ENCODE measurements at places on chromosomes 4 and X.

- no peak for DNase-seq
Observed at GRCh38 chr4:180152831-180153230, 2090.4 kb upstream of the TENM3 start.

DNA sequence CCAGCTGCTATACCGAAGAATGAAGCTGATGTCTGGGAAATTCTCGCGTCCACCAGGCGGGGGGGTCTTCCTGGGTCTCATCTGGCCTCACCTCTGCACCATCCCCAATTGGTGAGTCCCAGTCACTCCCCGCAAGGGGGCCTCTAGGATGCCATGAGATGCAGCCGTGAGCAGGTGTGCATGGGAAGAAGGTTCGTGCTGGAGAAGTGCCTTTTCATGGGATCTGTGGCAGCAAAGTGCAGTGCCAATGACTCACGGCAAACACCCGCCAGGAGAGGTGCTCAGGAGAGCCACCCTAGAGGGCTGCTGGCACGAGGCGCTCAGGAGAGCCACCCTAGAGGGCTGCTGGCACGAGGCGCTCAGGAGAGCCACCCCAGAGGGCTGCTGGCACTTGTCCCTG lies 55.1 kb downstream of the CPZ start:
- no peak for DNase-seq

- no peak for DNase-seq
Observed at GRCh38 chrX:15882704-15883539, 28.3 kb upstream of the AP1S2 start.

- no peak for DNase-seq
Observed at GRCh38 chrX:21171181-21171580, 203.0 kb upstream of the CNKSR2 start.

DNA sequence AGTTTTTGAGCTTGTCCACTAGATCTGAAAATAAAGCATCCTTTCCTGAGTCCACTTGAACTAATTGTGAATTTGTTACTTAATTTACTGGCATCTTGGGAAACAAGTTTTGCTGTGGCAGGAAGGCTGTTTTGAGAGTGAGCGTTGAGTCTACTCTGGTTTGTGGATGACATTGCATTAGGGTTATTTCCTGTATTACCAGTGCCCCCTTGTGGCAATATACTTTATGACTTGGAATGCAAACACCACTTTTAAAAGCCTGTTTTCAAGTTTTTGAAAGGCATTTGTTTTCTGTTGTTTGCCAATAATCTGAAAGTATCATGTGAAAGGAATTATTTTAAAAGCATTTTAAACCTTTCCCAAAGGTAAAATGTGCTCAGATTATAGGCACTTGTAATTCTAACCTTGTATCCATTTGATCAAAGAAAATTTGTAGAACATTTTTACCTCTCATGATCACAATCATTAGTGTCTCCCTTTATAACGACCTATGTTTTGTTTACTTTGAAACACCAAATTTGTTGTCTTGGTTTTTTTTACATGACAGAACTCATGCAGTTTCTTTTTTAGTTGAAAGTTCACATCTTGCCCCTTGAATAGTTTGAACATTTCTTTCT lies 18.0 kb upstream of the CYP2U1 start:
- peak; percentile 41 for DNase-seq

- DNase-seq, result no peak
Observed at GRCh38 chr4:25800245-25800644, 62.5 kb downstream of the SEL1L3 start.

DNA sequence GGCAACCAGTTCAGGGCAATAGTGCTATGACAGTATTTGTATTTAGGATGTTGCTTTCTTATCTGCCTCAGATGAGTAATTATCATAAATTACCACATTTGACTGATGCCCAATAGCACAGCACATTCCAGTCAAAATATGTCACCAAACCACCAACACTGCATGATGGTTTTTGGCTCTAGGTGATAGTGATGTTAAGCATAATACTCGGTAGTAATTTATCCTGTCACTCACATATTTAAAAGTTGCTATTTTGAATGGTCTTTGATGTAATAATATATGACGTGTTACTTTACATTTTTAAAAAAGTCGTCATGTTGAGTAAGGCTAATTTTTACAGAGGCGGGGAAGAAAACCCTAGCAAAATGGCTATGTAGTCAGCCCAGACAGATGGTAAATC lies 42.5 kb downstream of the UNC5C start:
- DNase-seq, result no peak

DNA sequence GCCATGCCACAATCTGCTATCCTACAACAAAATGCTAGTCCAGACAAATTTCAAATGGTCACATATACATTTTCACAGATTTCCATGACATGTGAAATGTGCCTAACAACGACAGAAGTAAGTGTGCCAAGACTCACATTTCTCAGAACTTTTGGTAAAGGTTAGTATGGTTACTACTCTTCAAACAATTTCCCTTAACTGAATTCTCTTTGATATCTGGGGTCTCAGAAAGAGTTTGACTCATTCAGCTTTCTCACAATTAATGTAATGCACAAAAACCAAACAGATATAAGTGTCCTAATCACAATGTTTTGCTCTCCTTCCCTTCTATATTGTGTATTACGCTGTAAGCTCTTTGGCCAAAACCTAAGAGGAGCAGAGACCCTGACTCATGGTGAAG lies 122.4 kb upstream of the LEF1 start:
- no peak for DNase-seq

- no peak for DNase-seq
Observed at GRCh38 chr4:100736641-100737451, 219.0 kb upstream of the EMCN start.

GRCh38 chr4:165326831-165327210 lies 648 bp upstream of the MSMO1 start:
- peak; percentile 20 for DNase-seq

GRCh38 chr4:154218051-154218450 lies 273.5 kb downstream of the DCHS2 start:
- DNase-seq, result no peak

DNA sequence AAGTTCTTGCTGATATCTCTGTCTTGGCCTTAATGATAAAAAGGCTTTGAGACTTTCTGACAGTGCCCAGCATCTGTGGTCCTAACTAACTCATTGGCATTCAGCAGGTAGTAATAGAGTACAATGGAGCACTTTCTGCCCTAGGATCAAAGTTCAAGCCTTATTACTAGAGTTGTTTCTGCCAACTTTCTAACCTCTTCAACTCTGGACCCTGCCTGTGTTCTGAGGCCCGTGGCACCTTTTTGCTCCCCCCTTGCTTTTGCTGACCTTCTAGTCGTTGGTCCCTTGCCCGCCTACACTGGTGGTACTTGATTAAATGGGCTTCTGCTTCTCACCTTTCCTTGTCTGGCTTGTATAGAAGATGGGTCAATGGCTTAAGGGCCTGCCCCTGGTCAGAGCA lies 126.3 kb downstream of the PPARGC1A start:
- DNase-seq, result no peak

- DNase-seq, result peak; percentile 15
Observed at GRCh38 chr4:59091146-59092142, 1981.3 kb upstream of the IGFBP7 start.

DNA sequence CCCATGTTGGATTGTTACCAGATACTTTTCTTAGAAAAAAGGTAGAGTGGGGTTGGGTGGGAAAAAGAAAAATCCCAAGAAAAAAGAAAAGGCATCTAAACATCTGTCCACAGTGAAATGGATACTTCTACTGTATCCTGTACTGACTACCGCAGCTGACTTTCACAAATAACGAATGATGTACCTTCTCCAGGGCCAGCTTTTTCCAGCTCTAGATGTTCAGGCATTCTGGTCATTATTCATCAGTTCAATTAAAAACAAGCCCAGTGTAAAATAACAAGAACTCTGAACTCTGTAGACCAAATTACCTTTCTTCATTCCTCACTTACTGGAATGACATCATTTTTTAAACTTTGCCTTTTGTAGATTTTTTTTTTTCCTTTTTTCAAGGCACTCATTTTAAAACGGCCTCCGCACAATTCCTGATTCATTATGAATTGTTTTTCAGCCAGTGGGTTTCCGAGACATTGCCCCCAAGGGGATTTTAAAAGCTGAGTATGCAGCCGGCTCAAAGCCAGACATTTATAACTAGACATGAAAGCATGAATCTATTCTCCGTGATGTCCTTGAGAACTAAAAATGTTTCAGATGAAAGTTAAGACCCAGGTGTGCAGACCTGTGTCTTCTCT lies 113.5 kb downstream of the PRKX start:
- no peak for DNase-seq

DNA sequence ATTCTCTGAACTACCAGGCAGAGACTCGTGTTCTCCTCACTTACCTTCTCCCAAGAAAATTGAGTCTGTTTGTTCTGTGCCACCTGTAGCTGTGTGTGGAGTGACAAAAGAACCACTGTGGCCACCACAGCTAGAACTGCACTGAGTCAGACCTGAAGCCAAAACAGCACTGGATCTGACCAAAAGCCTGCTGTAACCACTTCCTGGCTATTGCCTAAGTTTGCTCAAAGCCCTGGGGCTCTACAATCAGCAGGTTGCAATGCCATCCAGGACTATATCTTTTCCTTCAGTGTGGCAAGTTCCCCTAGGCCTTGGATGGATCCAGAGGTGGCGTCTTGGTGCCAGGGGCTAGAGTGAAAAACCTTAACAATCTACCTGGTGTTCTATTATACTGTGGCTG lies 449.1 kb downstream of the FAM133A start:
- DNase-seq, result no peak

DNA sequence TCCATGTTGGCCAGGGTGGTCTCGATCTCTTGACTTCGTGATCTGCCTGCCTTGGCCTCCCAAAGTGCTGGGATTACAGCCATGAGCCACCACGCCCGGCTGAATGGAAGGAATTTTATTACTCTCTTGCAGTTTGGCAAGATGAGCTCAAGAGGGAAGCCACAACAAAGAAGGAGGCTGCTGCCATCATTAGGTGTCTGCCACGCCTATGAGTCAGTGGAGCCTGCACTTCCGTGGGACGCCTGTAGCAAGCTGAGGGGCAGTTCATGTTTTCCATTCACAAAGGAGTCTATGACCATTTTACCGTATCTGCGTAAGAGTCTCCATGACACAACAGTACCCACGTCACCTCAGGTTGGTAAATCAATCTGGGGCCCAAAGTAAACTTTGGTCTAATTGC lies 51.2 kb upstream of the CHRNA9 start:
- no peak for DNase-seq

- DNase-seq, result no peak
Observed at GRCh38 chrX:138872537-138872936, 161.0 kb upstream of the FGF13 start.

- no peak for DNase-seq
Observed at GRCh38 chrX:68944211-68944610, 115.4 kb downstream of the EFNB1 start.

- DNase-seq, result no peak
Observed at GRCh38 chr4:168577624-168578023, 80.8 kb downstream of the PALLD start.

GRCh38 chr4:123107444-123108252 lies 185.3 kb upstream of the NUDT6 start:
- no peak for DNase-seq

DNA sequence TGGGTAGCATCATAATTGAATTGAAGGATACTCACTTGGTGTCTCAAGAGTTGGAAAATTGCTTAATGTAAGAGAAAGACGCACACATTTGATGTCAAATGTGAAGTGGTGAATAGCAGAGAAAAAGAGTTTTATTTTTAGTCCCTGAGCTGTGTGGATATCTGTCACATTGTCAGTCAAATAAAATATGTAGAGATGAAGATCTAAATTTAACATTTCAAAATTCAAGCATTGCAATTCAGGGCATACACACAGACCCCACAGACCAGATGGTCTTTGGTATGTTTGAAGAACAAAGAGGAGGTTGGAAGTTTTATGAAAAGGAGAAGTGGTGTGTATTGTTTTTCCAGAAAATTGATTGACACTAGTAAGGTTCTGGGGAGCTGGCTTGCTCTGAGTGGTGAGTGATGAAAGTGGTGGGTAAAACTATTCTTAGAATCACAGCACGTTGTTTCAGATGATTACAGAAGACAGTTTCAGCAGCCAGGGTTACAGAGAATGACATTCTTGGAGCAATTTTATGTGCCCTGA lies 44.9 kb upstream of the BBS12 start:
- no peak for DNase-seq

GRCh38 chrX:29237972-29238371 lies 650.7 kb downstream of the IL1RAPL1 start:
- no peak for DNase-seq

DNA sequence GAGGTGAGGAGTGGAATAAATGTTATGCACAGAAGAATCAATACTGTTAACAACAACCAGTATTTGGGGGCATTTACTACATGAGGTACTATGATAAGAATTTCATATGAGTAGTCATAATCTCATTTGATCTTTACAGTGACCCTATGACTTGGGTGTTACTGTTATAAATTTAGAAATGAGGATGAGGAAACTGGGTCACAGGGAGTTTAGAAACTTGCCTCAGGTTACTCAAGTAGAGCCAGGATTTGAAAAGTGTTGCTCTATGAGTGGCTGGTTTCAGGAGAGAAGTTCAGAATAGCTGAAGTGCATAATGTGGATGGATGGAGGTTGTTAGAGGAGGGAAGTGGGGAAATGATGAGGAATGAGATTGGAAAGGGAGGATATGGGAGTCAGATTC lies 16.6 kb upstream of the DDIT4L start:
- no peak for DNase-seq

DNA sequence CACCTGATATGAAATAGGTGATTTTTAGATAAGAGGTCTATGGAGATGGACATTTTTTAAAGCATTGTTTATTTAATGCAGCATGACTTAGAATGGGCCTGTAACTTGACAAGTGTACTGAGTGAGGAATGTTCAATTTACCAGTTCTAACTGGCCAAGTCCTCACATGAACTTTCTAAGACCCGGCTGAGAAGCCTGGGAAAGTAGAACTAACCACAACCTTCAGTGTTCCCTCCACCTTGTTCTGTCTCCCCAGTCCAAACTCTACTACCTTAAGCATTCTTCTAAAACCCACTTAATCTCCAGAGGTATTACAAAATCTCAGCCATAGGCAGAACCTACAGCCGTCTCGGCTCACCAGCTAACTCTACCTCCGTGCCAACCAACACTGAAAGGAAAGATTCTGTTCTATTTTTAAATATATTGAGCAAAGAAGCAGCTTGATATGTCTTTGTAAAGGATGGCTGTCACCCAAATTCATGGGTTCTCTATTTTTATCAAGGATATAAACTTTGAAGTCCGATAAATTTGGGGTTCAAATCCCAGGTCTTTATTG lies 6.8 kb downstream of the PPARGC1A start:
- DNase-seq, result no peak

DNA sequence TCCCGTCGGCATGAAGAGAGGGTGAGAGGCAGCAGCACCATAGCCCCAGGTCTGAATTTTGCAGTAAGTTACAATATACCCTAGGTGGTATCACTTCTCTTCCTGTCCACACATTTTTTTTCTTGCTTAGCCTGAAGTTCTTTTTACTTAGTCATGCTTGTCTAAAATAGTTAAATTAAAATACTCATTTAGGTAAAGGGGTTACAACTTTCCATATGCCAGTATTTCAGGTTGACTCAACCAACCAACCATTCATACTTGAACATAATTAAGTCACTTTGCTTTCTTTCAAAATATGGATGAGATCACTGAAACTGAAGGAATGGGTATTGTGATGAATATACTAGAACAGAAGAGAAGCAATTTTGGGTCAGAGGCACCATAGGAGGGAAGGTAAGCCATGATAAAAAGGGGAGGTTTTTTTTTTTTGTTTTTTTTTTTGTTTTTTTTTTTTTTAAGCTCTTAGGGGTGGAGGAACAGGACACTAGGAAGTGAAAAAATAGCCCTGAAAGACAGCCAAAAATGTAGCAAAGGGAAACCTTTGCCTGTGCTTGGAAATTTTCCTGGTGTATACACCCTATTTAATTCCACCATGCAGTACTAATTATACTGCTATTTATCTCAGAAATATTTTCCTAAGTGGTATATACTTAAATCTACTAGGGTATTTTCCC lies 41.8 kb downstream of the RPS6KA3 start:
- no peak for DNase-seq

GRCh38 chrX:14073556-14073955 lies 43.9 kb upstream of the GEMIN8 start:
- no peak for DNase-seq

Data from NCI-H146 (cell line).